ENCODE measurements at places on chromosomes 11 and 22.

GRCh38 chr11:36023922-36024321 lies 80.1 kb downstream of the LDLRAD3 start:
- DNase-seq, result no peak

- no peak for DNase-seq
Observed at GRCh38 chr11:95517453-95517852, 272.1 kb downstream of the FAM76B start.

GRCh38 chr22:45284705-45285262 lies at the start of gene UPK3A:
Gene UPK3A, plus strand, starts transcription at chr22:45284949. Its CDS starts 65 bp downstream, at chr22:45285014.
- no peak for DNase-seq

GRCh38 chr22:30175690-30176288 lies 70.8 kb downstream of the LIF start:
- no peak for DNase-seq
